ENCODE measurements at places on chromosomes 5 and 9. TPM values are rescaled to one million over a fixed set of nuclear protein-coding genes. Genes with fewer than 3 reads are reported as not detected.

The PCDHGB5 gene
- not detected for polyA plus RNA-seq

DNA sequence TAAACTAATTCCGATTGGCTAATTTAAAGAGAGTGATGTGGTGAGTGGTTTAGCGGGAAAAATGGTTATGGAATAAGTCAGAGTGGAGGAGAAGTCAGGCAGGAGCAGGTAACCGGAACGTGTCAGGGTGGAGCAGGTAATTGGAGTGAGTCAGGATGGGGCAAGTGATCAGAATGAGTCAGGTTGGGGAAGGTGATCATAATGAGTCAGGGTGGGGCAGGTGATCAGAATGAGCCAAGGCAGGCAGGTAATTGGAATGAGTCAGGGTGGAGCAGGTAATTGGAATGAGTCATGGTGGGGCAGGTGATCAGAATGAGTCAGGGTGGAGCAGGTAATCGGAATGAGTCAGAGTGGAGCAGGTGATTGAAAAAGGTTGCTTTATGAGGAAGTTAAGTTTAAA is 101.4 kb downstream of the TMEM167A start:
- no peaks in the 10 kb centered on the region for H3K4me1 ChIP-seq
- no peaks in the 10 kb centered on the region for H3K36me3 ChIP-seq
- no peak overlapping the region for H3K4me3 ChIP-seq

The ANKS6 gene
- polyA plus RNA-seq: 17.3 TPM

The MYOZ3 gene
- 0.45 TPM for polyA plus RNA-seq

DNA sequence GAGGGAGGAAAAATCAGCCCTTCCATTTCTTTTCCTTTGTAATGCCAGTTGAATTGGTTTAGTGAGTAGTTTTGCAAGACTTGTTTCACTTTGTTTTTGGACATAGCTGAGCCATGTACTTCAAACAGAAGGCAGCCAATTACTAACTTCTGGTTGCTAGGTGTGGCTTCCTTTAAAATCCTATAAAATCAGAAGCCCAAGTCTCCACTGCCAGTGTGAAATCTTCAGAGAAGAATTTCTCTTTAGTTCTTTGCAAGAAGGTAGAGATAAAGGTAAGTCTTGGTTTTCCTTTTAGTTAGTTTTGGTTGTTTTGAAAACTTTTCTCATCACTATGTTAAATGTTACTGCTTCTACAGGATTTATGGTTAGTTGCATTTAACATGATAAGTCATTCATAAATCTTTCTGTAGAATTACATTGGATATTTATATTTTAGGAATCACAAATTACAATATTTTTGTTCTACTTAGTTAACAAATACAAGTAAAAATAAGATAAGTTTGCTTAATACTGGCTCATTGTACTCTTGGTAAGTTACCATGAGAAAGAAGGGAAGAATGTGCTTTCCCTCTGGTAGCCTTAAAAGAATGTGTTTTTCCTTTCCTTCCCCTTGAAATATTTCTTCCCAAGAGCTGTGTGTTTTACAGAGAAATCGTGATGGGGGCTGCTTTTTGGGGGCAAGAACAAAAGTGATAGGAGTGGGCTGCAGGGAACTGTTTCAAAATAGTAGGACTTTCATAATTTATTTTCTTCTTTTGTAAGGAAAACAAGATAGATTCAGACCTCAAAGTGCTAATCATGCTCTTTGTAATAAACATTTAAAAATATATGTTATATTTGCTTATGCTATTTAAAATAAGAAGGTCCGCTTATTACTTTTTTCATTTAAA is at the start of gene ANXA1:
TSS of gene ANXA1 (plus strand) at position 213 of the 890 bp plus-strand sequence. CDS start 6,671 bp downstream, outside the sequence.
- DNase-seq: no peak
- no peak within 1 kb of the TSS for H3K4me3 ChIP-seq
- no peaks in the 10 kb centered on the region for H3K4me1 ChIP-seq

GRCh38 chr5:10977011-10977410 is 216.0 kb upstream of the DAP start:
- H3K4me1 ChIP-seq: no peaks in the 10 kb centered on the region
- H3K4me3 ChIP-seq: no peak overlapping the region
- H3K27me3 ChIP-seq: no peaks in the 10 kb centered on the region
- H3K36me3 ChIP-seq: no peaks in the 10 kb centered on the region

DNA sequence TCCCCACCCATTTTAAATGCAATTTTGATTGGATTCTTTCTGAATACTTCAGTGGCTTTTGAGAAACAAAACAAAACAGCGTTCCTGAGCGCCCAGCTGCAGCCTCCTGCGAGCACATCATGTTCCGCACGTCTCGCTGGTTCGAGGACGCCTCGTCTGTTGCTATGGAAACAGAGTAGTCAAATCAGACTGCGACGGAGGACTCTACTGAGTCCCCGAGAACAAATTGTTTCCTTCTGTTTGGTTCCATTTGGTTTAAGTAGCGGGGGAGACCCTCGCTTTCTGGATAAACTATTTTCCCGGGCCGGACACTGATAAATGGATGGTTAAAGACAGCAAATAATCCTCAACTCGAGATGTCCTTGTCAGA is 69.0 kb downstream of the SLC28A3 start:
- H3K27me3 ChIP-seq: peaks cover 1% of the 10 kb centered on the region
- no peak overlapping the region for H3K4me3 ChIP-seq
- H3K27ac ChIP-seq: no peak overlapping the region

DNA sequence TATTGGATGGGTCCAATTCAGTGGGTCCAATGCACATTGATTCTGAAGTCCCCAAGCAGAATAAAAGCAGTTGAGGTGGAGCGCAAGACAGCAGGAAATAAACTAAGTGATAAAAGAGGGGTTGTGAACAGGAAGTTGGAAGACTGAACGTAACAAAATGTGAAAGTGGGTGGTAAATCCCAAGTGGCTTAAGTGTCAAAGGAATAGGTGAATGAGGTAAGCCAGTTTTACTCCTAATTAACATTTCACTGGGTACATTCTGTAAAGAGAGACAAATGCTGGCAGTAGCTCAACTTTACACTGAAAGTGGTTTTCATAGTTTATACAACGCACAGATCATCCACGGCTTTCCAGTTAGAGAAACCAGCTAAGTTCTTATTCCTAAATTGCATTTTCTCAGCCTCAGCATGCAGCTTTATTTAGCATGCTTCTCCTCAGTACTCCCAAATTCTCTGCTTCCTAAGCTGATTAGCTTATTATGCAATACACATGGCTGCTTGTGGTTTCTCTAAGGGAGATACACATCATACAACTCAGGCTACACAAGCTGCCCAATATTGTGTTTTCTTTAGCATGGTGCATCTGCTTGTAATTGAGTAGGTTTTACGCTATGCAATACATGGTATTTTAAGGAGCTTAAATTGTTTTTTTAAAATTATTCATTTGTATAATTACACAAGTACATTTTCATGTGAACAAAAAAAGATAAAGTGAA is 34.2 kb upstream of the HSD17B4 start:
- H3K27ac ChIP-seq: no peak overlapping the region
- no peaks in the 10 kb centered on the region for H3K27me3 ChIP-seq
- no peaks in the 10 kb centered on the region for H3K4me1 ChIP-seq
- no peaks in the 10 kb centered on the region for H3K36me3 ChIP-seq
- H3K4me3 ChIP-seq: no peak overlapping the region

GRCh38 chr9:69030851-69031645 is 4.5 kb upstream of the FXN start:
- H3K27me3 ChIP-seq: no peaks in the 10 kb centered on the region
- H3K4me3 ChIP-seq: no peak overlapping the region
- H3K36me3 ChIP-seq: no peaks in the 10 kb centered on the region
- DNase-seq: no peak
- no peak overlapping the region for H3K27ac ChIP-seq
- H3K4me1 ChIP-seq: peaks cover 3% of the 10 kb centered on the region

The HCN1 gene
- 0.22 TPM for polyA plus RNA-seq

GRCh38 chr9:132372177-132373095 is 17.6 kb upstream of the SETX start:
- no peaks in the 10 kb centered on the region for H3K27me3 ChIP-seq
- no peak overlapping the region for H3K4me3 ChIP-seq
- no peaks in the 10 kb centered on the region for H3K4me1 ChIP-seq
- peaks cover 9% of the 10 kb centered on the region for H3K36me3 ChIP-seq
- DNase-seq: no peak

The LHFPL2 gene
- polyA plus RNA-seq: 8.9 TPM

DNA sequence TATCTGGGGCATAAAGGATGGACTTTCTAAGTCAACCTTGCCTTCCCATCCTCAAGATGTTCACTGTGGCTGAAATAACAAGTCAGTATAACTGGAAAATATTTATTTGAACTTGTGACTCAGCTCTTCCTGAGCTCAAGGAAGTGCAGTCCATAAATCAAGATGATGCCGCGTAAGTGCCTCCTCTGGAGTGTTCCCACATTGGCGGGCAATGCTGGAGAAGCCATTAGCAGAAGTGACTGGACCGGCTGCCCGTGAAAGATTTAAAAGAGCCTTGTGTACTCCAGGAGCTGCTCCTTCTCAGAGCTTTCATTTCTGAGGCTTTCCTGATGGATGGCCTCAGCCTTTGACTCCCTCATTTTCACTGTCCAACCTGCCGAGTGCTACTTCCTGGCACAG is 17.4 kb downstream of the TMOD1 start:
- DNase-seq: peak; percentile 51
- H3K36me3 ChIP-seq: no peaks in the 10 kb centered on the region
- H3K4me1 ChIP-seq: no peaks in the 10 kb centered on the region
- peak overlapping the region; percentile 73 for H3K27ac ChIP-seq

The LEAP2 gene
- polyA plus RNA-seq: 12.3 TPM

The IL17B gene
- not detected for polyA plus RNA-seq

The ZNF300 gene
- 0.54 TPM for polyA plus RNA-seq

The OR1J2 gene
- polyA plus RNA-seq: not detected

- peak overlapping the region; percentile 23 for H3K27ac ChIP-seq
- no peaks in the 10 kb centered on the region for H3K36me3 ChIP-seq
- no peaks in the 10 kb centered on the region for H3K4me1 ChIP-seq
- H3K4me3 ChIP-seq: no peak overlapping the region
- H3K27me3 ChIP-seq: no peaks in the 10 kb centered on the region
- DNase-seq: peak; percentile 26
Measured at GRCh38 chr5:167982-168660, 23.2 kb upstream of the LRRC14B start.

DNA sequence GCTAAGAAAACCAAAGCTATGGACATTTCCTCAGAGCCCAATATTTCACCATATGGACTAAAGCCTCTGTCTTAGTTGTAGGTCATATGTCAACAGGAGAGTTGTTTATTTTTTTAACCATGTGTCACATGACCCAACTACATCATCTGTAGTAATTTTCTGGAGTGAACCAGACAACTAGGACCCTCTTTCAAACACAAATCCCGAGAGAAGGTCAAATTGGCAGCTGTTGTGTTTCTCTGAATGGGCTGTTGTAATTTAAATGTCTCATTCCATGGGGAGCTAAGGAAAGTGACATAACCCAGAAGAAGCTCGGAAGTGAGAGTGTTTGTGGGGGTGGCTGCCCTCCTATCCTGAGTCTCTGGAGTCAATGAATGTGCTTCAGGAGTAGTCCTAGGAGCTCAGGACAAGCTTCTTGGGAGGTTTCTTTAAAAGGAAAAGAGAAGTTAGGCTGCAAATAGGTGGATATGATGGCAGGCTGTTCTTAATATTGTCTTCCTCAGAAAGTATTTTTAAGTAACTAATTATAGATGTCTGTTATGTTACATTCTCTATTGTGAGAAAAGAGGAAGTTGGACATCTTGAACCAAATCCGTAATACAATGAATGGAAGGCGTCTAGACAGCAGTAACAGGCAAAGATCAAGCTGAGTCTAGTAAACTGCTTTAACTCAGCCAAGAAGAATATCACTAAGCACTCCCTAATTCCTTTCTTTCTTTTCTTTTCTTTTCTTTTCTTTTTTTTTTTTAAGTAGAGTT is 50.1 kb downstream of the TMEM167A start:
- no peak overlapping the region for H3K4me3 ChIP-seq
- H3K4me1 ChIP-seq: no peaks in the 10 kb centered on the region
- no peak for DNase-seq

GRCh38 chr5:118468085-118468484 is 520.3 kb downstream of the DTWD2 start:
- H3K36me3 ChIP-seq: no peaks in the 10 kb centered on the region
- DNase-seq: no peak
- H3K27ac ChIP-seq: no peak overlapping the region
- H3K27me3 ChIP-seq: no peaks in the 10 kb centered on the region
- H3K4me1 ChIP-seq: no peaks in the 10 kb centered on the region
- H3K4me3 ChIP-seq: no peak overlapping the region

DNA sequence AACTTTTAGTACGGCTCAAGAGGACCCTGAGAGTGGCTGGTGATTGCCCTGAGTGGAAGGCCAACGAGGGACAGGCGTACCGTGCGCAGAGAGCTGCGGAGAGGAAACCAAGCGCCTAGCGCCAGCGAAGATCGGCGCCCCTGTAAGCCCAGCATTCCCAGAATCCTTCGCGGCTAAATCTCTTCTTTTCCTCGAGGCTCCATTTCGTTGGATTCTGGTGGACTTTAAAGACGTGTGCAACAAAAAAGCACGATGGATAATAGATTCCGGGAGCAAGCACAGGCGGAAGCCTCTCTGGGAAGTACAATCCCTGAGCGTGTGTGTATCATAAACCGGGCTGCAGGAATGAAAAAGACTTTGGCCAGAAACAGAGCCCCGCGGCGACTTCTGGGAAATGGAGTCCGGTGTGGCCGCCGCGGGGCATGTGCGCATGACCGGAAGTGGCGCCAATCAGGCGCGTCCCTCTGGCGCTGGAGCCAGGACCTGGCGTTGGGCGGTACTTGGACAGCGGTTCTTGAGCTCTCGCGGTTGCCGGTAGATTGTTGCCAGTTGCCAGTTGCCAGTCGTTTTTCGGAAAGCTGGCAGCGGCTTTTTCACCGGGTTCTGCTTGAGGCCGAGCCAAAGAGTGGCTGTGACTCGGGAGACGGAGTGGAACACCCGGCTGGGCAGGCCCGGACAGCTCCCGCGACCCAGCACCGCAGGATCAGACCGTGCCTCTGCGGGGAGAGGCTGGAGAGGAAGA is at the start of gene ZNF79:
TSS of gene ZNF79 (plus strand) at position 449 of the 742 bp plus-strand sequence. CDS start 406 bp downstream, outside the sequence.
- peaks cover 2% of the 10 kb centered on the region for H3K4me1 ChIP-seq

The S1PR3 gene
- polyA plus RNA-seq: 0.54 TPM

- no peak for DNase-seq
- H3K36me3 ChIP-seq: peaks cover 6% of the 10 kb centered on the region
- H3K27me3 ChIP-seq: no peaks in the 10 kb centered on the region
- no peak overlapping the region for H3K27ac ChIP-seq
Measured at GRCh38 chr5:36998578-36998977, 122.0 kb downstream of the NIPBL start.

DNA sequence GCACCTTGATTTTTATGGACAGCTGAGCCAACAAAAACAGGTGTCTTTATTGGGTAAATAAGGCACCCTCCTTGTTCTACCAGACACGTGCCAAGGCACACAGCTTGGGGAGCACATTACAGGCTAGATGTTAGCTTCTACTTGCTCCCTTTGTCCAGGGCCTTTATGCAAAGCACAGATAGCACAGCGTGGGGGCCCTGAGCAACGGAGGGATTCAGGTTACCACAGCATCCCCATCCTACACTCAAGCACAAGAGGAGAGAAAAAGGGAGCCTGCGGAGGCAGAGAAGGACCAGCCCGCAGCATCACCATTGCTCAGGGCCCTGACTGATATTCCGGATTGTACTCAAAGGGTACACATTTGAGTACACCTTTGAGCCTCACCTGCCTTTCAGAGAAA is 181.7 kb upstream of the KIF2A start:
- no peak for DNase-seq
- no peak overlapping the region for H3K27ac ChIP-seq
- H3K27me3 ChIP-seq: no peaks in the 10 kb centered on the region
- no peaks in the 10 kb centered on the region for H3K4me1 ChIP-seq
- no peaks in the 10 kb centered on the region for H3K36me3 ChIP-seq
- no peak overlapping the region for H3K4me3 ChIP-seq
